Colonic mucosa (tissue), 4 donors: ENCODE measurements at places on chromosomes 2 and 18. TPM values are rescaled to one million over a fixed set of nuclear protein-coding genes. Genes with fewer than 3 reads are reported as not detected.

Gene TLX2
- total RNA-seq = 0.40 TPM

Gene IFIH1
- total RNA-seq = 21.1 TPM

GRCh38 chr2:192011196-192011595 lies 164.3 kb upstream of the CAVIN2 start:
- no peaks in the 10 kb centered on the region for H3K4me1 ChIP-seq
- no peak overlapping the region for H3K27ac ChIP-seq
- H3K27me3 ChIP-seq = no peaks in the 10 kb centered on the region
- H3K36me3 ChIP-seq = no peaks in the 10 kb centered on the region

DNA sequence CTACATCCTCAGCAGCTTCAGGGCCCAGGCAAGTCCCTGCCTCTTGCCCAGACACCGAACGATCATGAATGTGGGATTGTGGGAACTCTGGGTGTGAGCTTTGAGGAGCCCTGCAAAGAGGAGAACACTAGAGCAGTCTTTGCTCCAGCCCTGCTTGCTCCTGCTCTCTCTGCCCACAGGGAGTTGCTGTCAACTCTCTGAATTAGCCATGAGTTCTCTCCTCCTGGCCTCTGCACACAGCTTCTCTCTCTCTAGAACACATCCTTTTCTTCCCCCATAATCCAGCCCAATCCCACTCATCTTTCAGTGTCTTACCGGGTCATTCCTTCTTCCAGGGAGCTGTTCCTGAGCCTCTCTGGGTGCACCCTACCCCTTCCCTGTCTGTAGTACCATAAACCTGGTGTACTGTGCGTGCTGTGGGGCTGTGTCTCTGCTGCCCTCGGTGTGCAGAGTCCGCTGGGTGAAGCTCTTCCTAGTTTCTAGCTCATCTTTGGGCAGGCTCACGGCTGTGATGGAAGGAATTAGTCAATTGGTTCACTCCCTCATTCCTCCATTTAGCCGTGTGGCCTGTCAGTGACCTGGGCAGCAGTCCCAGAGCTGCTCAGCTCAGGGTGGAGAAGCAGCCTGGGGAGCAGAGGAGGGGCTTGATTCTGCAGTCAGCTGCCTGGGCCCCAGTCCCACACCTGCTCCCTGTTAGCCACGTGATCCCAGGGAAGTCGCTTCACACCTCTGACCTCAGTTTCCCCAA lies 132.9 kb upstream of the HDAC4 start:
- no peaks in the 10 kb centered on the region for H3K4me1 ChIP-seq
- H3K27ac ChIP-seq = no peak overlapping the region
- no peak overlapping the region for H3K4me3 ChIP-seq
- no peaks in the 10 kb centered on the region for H3K36me3 ChIP-seq

- no peak overlapping the region for H3K4me3 ChIP-seq
- no peaks in the 10 kb centered on the region for H3K36me3 ChIP-seq
- DNase-seq = no peak
- H3K4me1 ChIP-seq = no peaks in the 10 kb centered on the region
- H3K27me3 ChIP-seq = no peaks in the 10 kb centered on the region
These were observed 66.0 kb upstream of the SLC14A2 start for GRCh38 chr18:45549290-45549689.

Gene SPHKAP
- 0.10 TPM for total RNA-seq
